ENCODE measurements at places on chromosomes 11 and 22.

DNA sequence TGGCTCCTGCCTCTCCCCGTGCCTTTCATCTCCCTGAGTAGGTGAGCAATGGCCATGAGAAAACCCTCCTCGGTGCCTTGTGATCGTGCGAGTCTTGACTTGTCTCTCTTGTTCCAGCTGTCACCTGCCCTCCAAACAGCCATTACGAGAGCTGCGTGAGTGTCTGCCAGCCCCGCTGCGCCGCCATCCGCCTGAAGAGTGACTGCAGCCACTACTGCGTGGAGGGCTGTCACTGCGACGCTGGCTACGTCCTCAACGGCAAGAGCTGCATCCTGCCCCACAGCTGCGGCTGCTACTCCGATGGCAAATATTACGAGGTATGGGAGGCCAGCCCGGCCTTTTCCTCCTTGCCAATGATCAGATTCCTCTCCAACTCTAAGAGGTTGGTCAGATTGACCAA lies 51.7 kb downstream of the TECTA start:
- no peak for DNase-seq

DNA sequence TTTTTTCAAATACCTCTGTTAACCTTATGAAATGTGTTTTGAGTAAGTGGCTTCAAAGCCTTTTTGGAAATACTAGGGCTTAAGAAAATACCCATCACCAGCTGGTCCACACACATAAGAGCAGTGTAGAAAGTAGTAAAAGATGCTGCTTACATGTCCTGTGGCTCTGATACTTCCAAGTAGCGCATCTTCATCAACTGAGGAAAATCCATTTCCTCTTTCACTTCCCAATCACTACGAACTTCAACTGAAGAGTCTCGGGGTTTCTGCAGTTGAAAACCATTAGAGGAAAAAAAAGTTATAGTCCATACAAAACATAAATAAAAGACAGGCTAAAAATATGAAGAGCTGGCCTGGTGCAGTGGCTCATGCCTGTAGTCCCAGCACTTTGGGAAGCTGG lies 8.5 kb downstream of the EIF3D start:
- no peak for DNase-seq

- no peak for DNase-seq
These were observed 1.2 kb downstream of the USH1C start for GRCh38 chr11:17543041-17543440.

GRCh38 chr11:78138694-78139421 lies 568 bp downstream of the ALG8 start:
- DNase-seq, result no peak

DNA sequence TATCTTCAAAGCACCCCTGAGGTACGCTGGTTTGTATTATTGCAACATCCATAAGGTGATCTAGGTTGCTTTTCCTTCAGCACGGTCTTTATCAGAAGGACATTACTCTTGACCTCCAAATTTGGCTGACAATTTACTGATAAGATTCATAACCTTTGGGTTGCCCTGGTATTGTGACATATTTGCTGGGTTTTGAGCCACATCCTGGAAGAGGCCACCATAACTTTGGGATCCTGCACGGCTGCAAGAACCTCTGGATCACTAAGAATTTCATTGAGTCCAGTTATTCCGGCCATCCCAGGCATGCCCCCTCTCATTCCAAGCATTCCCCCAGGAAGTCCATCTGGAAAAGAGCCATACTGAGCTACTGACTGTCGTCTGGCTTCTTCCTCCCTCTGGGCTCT lies 6.5 kb upstream of the PLET1 start:
- no peak for DNase-seq

DNA sequence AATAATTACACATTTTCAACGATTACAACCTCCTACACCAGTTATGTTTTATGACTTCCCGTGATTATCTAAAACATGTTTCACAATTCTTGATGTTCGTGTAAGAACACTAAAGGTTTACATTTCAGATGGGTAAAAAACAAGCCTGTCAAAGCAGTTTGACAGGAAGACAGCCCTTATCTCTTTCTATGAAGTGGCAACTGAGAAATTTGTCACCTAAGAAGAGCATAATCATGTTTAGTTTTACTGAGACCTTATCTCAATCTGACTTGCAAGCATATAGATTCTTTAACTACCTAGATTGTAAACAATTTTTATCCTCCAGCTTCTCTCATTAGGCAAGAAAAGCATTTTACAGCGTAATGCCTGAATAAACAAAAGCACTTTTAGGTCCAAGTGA lies 218.4 kb upstream of the ZBED5 start:
- DNase-seq, result no peak

DNA sequence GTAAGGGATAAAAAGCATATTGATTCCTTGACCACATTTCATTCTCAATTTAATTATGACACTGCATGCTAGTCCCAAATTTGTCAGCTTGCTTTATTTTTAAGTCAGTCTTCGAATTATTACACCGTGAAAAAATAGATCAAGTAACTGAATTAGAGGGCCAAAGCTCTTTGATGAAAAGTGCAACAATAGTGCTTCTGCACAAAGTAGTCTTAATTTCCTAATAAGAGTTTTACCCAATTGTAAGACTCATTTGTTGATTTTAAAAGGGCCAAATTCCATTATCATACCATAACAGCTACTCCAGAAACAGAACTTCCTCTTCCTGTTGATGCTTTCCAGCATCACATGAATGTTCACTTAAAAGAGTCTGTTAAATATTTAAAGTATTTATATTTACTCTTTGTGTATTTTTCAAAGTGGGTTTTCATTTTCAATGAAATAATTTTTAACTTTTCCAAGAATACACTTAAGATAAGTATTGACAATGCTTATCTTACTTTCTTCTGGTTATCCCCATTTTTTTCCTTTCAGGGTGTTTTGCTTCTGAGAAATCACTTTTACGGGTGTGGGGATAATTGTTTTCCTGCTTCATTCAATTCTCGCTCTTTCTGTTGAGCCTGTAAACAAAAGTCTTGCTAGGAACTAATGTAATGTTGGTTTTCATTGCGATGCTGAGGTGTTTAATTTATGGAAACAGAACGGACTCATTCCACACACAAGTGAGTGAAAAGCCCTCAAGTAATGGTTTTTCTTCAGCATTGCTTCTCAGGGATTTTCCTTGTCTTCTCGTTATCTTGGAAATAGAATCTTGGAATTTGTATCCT lies 2.1 kb downstream of the ARHGEF12 start:
- DNase-seq, result no peak

DNA sequence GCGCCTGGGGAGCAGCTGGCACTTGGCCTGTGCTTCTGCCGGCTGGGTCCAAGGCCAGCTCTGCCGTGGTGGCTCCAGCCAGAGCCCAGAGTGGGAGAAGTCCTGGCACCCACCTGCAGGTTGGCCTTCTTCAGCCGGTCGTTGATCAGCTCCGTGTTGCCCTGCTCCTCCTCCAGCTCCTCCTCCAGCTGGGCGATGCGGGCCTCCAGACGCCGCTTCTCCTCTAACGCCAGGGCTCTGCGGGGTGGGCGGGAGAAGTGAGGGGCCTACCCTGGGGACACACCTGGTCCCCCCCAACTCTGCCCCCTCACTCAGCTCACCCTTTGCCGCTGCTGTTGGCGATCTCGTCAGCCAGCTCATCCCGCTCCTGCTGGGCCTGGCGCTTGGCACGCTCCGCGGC lies 32.6 kb downstream of the APOL1 start:
- DNase-seq, result no peak

DNA sequence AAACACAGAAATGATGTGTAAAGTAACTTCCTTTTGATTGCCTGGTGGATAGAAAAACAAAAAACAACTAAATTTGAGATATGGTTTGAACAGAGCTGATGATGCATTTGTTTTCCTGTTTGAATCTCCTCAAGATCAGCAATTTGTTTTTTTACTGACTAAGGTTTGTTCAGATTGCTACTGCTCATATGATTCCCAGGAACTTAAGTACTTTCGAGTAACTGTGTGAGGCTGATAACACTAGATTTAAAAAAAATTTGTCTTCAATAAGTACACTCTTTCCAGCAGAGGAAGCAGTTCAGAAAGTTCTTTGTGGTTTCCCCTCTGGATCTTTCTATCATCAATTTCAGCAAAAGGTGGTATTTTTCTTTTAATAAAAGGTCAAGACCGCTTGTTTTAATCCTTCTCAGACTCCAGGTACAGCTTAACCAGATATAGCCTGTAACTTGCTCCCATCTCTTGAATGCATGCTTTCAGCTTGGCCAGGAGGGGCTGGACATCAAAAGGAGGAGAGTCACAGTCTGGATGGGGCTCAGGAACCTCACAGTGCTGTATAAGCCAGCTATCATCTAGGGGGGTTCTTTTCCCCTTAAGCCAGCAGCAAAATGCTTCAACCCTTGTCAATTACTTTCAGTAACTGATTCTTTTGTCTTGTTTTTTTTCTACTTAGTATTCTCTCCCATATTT lies 12.3 kb upstream of the MS4A6E start:
- DNase-seq, result no peak

DNA sequence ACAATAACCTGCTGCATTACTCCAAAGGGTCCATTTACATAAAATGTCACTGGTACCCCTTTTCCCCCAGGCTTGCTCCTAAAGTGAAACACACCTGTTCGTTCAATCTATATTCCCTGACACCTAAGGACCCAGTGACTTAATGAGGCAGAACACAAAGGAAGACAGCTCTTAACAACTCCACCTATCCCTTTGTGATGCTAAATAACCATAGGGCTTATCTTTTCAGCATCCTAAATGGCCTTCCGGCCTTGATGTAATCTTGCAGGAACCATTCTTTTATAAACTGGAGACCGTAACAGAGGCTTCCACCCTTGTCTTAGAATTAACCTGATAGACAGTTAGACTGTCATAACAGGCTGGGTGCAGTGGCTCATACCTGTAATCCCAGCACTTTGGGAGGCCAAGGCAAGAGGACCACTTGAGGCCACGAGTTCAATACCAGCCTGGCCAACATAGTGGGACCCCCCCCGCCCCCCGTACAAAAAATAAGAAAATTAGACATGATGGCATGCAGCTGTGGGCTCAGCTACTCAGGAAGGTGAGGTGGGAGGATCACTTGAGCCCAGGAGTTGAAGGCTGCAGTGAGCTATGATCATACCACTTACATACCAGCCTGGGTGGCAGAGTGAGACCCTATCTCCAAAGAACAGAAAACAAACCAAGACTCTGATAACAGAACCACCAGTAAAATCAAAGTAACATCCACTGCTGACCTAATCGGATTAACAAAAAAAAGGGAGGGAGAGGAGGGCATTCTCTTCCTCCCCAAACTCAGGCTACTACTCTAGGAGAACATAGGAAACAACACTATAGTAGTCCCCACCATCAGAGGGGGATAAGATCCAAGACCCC lies 5.1 kb downstream of the CHEK2 start:
- DNase-seq, result no peak

DNA sequence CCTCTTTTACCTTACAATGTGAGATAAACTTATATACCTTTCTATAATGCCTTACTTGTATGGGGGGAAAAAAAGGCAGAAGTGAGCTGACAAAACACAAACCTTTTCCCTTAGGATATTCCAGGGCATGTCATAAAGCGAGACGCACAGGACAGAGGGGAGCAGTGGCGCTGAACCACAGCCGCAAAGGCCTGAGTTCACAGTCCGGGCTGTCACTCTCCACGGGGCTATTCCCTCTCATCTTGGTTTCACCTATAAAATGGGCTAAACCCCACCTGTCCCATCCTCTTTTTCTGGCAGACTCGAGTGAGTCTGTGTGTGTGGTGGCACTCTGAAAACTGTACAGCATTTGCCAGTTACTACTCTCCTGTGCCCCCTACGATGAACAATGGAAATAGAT lies 14.4 kb upstream of the FXYD2 start:
- DNase-seq, result no peak

GRCh38 chr11:99333621-99334020 lies 312.9 kb downstream of the CNTN5 start:
- no peak for DNase-seq

DNA sequence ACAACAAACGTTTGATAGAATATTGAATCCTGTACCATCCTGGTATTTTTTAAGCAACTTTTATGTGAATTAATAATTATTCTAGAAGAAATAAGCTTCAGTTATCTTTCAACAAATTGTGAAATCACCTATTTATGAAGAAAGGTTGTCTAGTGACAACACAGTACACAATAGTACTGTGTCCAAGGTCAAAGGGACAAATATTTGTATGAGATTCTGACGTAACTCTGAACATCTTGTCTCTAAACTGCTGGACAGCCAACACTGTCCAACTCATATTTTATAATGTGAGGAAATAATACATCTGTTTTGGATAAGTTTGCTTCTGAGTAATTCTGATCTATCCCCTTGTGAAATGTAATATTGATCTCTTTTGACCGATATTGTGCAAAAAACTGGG lies 18.9 kb downstream of the CASP5 start:
- no peak for DNase-seq

All from non-pigmented ciliary epithelial cell (primary cell).